Left lung (tissue), 14 donors: ENCODE measurements at places on chromosomes 2 and 18.
A peak's percentile ranks its signal among the peaks of the same experiment; 100 is the strongest.

DNA sequence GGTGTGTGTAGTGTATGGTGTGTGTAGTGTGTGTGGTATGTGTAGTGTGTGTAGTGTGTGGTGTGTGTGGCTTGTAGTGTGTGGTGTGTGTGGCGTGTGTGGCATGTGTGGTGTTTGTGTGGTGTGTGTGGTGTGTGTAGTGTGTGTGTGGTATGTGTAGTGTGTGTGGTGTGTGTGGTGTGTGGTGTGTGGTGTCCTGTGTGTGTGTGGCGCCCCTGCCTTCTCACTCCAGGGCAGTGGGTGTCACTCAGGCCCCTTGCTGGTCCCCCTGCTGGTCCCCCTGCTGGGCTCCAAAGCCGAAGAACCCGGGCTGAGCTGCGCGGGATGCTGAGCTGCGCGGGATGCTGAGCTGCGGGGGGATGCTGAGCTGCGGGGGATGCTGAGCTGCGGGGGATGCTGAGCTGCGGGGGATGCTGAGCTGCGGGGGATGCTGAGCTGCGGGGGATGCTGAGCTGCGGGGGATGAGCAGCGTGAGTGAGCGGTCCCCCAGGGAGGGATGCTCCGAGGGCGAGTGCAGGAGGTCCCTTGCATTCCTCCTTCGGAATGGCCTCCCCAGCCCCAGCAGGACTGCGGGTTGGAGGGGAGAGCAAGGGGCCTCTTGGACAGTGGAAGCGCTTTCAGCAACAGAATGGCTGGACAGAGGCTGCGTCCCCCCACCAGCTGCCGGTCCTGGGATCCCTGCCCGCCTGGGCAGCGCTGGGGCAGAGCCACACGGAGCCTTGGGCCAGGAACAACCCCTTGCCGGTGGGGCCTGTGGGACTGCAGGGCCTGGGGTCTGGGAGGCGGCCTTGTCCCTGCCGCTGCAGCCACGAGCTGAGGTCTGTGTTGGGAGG lies 3.4 kb upstream of the RTP5 start:
- no peak for DNase-seq

- DNase-seq: no peak
These were observed 79.7 kb downstream of the AGAP1 start for GRCh38 chr2:235573331-235574221.

GRCh38 chr2:48070415-48070814 lies 164.1 kb upstream of the FBXO11 start:
- DNase-seq: no peak

GRCh38 chr2:20673686-20674308 lies 6.9 kb downstream of the GDF7 start:
- no peak for DNase-seq

GRCh38 chr2:10266133-10266620 lies 36.5 kb upstream of the HPCAL1 start:
- DNase-seq: peak; percentile 31
